ENCODE measurements at places on chromosomes 1 and 21.

DNA sequence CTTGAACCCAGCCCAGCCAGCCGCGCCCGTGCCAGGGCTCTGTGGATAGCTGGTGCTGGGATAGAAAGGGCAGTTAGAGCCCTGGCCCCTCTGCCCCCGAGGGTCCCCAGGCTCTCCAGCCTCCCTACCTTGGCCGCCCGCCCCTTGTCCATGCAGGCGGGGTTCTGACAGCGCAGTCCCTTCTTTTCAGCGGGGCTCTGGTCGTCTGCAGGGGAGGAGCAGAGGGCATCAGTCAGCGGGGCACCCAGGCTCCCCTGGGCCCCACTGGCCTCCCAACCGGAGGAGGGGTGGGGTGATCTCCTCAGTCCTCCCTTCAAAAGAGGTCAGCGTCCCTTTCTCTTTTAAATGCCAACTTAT lies 4.9 kb upstream of the PLEKHG5 start:
- H3K4me1 ChIP-seq = peaks cover 57% of the 10 kb centered on the region
- no peaks in the 10 kb centered on the region for H3K27me3 ChIP-seq
- no peaks in the 10 kb centered on the region for H3K36me3 ChIP-seq
- H3K4me3 ChIP-seq = peak overlapping the region; percentile 70
- no peak for DNase-seq
- no peak overlapping the region for H3K27ac ChIP-seq

DNA sequence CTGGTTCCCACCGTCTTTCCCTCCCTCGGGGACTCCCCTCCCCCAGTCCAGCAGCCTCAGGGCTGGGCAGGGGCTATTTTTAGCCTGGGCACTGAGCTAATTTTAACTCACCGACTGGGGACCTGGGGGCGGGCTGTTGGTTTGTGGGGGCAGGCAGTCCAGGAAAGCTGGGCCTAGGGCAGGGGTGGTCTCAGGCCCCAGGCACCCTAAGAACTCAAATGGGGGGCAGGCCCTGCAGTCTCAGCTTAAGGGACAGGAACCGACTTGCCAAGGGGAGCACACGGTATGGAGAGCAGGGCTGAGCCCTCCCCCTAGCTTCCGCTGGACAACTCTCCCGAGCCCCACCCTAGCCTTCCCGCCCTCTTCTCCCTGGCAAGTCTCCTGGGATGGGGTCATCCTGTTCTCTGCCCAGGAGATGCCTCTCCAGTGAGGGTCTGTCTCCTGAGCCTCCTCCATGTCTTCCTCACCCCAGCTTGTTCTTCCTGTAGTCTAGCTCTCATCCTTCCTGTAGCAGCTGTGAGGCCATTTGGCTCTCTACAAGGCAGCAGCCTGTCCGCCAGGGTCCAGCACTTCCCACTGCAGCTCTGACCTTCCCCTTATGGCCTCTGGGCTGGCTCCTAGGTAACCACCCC lies 10.1 kb downstream of the MEF2D start:
- peaks cover 87% of the 10 kb centered on the region for H3K4me1 ChIP-seq
- peak overlapping the region; percentile 64 for H3K27ac ChIP-seq
- peak overlapping the region; percentile 28 for H3K4me3 ChIP-seq

- H3K36me3 ChIP-seq = no peaks in the 10 kb centered on the region
- no peaks in the 10 kb centered on the region for H3K4me1 ChIP-seq
- no peak for DNase-seq
- H3K4me3 ChIP-seq = no peak overlapping the region
Measured at GRCh38 chr1:162252214-162252613, 124.4 kb downstream of the SPATA46 start.

DNA sequence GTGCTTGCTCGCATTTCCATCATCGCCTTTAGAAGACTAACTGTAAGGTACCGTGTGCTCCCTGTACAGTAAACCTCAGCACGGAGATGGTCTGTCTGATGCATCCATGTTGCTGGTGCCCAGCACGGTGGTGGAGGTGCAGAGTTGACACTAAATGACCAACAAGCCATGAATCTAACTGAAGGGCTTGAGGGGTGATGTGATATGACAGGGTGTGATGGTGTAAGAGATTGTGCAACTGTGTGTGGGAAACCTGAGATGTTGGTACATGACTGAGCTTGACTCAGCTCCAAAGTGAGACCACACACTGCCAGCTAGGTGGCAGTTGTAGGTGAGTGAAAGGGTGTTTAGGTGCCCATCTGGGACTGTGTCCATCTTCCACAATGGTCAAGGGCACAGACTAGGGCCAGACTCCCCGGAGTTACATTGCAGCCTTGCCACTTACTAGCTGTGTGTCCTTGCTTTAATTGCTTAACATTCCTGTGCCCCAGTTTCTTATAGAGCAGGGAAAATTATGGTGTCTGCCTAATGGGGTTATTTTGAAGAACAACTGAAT lies 21.4 kb downstream of the SLC2A1 start:
- H3K36me3 ChIP-seq = no peaks in the 10 kb centered on the region
- no peak for DNase-seq

GRCh38 chr1:235513495-235514366 lies 9.5 kb upstream of the B3GALNT2 start:
- no peaks in the 10 kb centered on the region for H3K4me1 ChIP-seq
- H3K27me3 ChIP-seq = no peaks in the 10 kb centered on the region
- H3K4me3 ChIP-seq = no peak overlapping the region
- no peaks in the 10 kb centered on the region for H3K36me3 ChIP-seq

Measured in suprapubic skin (tissue), 4 donors.